Tibial nerve (tissue), 4 donors: ENCODE measurements at places on chromosomes 16 and 17.

GRCh38 chr16:71927383-71927782, 32.1 kb downstream of the IST1 start:
- DNase-seq = peak; percentile 40
- no peak overlapping the region for H3K27ac ChIP-seq
- H3K36me3 ChIP-seq = peaks cover 29% of the 10 kb centered on the region
- no peaks in the 10 kb centered on the region for H3K4me1 ChIP-seq
- no peaks in the 10 kb centered on the region for H3K27me3 ChIP-seq

DNA sequence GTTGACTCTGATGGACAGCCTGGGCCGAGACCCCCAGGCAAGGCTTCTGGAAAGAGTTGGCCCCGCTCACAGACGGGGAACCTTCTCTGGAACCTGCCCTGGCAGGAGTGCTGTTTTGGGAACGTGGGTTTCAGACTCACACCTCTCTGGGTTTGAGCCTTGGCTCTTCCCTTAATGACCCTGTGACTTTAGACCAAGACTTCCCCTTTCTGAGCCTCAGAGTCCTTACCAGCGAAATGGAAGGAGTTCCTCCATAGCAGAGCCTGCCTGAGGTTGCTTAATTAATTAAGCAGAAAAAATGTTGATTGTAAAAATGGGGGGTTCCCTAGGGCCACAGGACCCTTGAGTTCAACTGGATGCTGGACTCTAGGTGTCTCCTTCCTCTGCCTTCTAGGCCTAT, 408.2 kb downstream of the SEC14L1 start:
- H3K4me1 ChIP-seq = no peaks in the 10 kb centered on the region
- no peak overlapping the region for H3K27ac ChIP-seq
- H3K36me3 ChIP-seq = no peaks in the 10 kb centered on the region
- H3K4me3 ChIP-seq = no peak overlapping the region
- no peak for DNase-seq

- no peak overlapping the region for H3K27ac ChIP-seq
- H3K4me3 ChIP-seq = no peak overlapping the region
- H3K36me3 ChIP-seq = no peaks in the 10 kb centered on the region
- no peak for DNase-seq
- H3K27me3 ChIP-seq = no peaks in the 10 kb centered on the region
- no peaks in the 10 kb centered on the region for H3K4me1 ChIP-seq
Observed at GRCh38 chr17:5877948-5878347, 192.2 kb upstream of the WSCD1 start.

GRCh38 chr16:10122546-10122945, 59.7 kb downstream of the GRIN2A start:
- H3K27me3 ChIP-seq = no peaks in the 10 kb centered on the region
- H3K36me3 ChIP-seq = no peaks in the 10 kb centered on the region
- DNase-seq = no peak
- H3K4me3 ChIP-seq = no peak overlapping the region

DNA sequence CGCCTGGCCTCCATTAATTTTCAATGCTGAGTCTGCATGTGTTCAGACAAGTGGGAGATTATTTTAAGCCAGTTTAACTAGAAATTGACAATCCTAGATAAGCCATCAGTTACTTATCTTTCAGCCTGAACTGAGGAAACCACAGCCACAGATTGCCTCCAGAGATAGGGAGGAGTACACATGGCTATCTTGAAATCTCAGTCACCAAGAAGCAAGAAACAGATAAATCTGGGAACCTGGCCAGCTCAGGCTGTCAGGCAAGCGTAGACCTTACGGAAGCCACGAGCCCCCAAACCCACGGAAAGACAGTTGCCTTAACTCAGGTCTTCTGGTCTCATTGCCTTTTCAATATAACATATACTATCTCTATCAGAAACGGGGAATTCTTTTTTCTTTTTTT, 2.0 kb upstream of the GLG1 start:
- DNase-seq = no peak
- H3K36me3 ChIP-seq = no peaks in the 10 kb centered on the region
- no peaks in the 10 kb centered on the region for H3K27me3 ChIP-seq
- no peaks in the 10 kb centered on the region for H3K4me1 ChIP-seq
- no peak overlapping the region for H3K27ac ChIP-seq
